ENCODE measurements at places on chromosomes 6 and 20.
A peak's percentile ranks its signal among the peaks of the same experiment; 100 is the strongest.

GRCh38 chr20:47635256-47635655 is 133.6 kb downstream of the NCOA3 start:
- DNase-seq = no peak

GRCh38 chr6:15148356-15148946 is 97.4 kb upstream of the JARID2 start:
- DNase-seq = no peak

DNA sequence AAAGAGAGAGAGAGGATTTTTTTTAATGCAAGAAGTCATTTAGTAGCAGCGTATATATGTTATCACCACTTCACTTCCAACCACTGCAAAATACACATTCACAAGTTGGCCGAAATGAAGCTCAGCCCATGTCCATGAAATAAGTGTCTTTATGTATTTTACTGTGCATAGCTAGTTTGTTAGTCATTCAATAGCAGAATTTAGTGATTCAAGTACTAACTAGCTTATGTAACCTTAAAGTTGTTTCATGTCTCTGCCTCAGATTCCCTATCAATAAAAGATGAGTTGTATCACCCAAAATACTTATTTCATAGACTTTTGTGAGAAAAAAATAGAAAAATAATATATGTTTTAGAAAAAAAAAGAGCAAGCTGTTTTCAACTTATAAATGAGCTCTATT is 153.7 kb upstream of the PRDM1 start:
- DNase-seq = no peak

- no peak for DNase-seq
Measured at GRCh38 chr6:84657486-84657885, 106.9 kb downstream of the TBX18 start.

DNA sequence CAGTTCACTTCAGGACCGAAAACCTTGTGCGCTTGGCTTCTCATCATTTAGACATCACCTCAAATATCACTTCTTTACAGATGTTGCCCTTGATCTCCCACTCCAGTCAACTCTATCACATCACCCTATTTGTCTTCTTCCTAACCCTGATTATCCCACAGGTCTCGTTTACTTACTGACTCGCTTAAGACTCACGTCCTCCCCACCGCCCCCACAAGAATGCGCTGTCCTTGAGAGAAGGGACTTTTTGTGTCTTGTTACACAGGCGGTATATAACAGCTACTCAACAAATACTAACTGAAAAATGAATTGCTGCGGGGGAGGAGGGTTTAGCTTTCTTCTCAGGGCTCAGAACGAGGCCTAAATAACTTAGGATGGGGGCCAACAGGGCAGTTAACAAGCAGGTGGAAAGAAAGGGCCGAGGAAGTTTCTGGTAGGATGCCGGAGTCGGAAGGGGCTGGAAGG is 527 bp downstream of the TOMM34 start:
- peak; percentile 59 for DNase-seq

DNA sequence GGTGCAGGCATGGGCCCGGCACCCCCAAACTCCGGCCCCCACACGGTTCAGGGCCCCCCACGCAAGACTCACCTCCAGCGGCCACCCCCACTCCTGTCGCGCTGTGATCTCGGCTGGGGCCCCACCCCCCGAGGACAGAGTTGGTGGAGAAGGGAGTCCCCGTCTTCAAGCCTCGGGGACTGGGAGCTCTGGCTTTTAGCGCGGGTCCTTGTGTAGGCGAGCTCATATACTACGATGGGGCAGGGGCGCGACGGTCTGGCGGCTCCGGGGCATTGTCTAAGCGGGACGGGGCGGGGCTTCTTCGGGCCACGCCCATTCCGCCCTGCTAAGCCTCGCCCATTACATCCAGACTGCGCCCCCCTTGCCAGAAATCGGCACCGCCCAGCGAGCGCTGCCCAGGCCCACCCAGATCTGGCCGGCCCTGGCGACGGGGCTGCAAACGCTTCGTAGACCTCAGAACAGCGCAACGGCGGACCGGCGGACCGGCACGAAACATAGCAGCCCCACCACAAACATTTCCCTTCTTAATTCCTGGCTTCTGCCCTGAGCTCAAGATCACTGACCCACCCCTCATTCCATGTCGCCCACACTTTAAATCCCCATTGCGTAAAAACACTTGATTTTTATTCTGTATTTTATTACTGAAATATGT is 1.0 kb upstream of the DDAH2 start:
- DNase-seq = peak; percentile 35

GRCh38 chr6:149898966-149899365 is 1.1 kb upstream of the RAET1E start:
- no peak for DNase-seq

DNA sequence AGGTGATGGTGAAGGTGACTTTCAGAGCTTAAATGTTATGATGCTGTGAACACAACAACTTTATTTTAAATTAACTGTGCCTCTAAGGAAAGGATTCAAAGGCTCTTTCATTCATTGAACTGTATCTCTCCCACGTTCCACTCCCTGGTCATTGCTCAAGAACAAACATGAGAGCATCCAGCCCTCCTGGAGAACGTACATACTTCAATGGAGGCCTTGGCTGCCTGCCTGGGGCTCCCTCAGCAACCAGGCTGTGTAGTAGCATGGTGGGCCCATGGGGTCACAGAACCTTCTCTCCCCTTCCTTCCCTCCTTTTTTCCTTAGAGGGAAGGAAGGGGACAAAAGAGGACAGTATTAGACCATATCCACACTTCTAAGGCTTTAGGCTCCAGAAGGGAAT is 234.3 kb downstream of the CDC5L start:
- no peak for DNase-seq

GRCh38 chr6:125790358-125791150 is at the start of gene NCOA7:
NCOA7 (plus strand) TSS chr6:125790960; CDS start chr6:125815355, 24,395 bp downstream.
- DNase-seq = peak; percentile 61

DNA sequence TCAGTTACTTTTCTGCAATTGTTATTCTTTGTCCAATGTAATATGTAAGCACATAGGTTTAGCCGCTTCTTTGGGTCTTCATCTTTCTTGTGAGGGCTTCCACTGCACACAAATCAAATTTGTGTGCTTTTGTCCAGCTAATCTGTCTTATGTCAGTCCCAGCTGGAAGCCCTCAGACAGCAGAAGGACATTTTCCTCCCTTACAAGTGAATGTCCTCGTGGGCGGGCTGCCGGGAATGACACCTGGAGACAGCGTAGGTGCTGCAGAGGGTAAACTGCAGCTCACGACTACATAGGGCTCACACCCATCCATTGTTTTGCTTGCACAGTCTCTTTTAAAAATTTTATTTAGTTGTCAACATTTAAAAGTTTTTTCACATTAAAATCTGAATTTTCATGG is 24.6 kb upstream of the PPP1R14C start:
- no peak for DNase-seq

- DNase-seq = no peak
Measured at GRCh38 chr6:135722190-135722589, 129.3 kb upstream of the PDE7B start.

GRCh38 chr6:139979021-139979725 is 604.7 kb upstream of the CITED2 start:
- no peak for DNase-seq

- no peak for DNase-seq
Measured at GRCh38 chr20:17614812-17615644, 45.2 kb downstream of the DSTN start.

DNA sequence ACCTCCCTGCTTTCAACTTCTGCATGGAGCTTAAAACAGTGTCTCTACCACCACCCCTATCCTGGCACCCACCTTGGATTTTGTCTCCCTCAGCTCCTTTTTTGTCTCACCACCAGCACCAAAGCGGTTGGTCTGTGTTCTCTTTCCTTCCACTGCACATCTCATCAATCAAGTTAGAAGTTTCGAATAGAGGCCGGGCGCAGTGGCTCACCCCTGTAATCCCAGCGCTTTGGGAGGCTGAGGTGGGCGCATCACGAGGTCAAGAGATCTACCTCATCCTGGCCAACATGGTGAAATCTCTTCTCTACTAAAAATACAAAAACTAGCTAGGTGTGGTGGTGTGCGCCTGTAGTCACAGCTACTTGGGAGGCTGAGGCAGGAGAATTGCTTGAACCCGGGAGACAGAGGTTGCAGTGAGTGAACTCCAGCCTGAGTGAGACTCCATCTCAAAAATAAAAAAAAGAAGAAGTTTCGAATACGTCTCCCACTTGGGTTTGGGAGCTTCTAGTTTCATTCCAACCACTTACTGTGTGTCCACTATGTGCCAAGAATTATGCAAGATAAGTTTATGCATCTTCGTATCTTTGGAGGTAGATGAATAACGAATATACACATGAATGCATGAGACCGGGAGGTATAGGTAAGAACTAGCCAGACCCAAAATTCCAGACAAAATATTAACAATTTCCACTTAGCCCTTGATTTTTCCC is 5.9 kb downstream of the PCED1A start:
- DNase-seq = no peak

- no peak for DNase-seq
Measured at GRCh38 chr20:35661053-35661452, 3.6 kb downstream of the CPNE1 start.

Measured in activated CD8-positive, alpha-beta memory T cell treated with anti-CD3 and anti-CD28 coated beads for 4 hours (primary cell).